Peyer's patch (tissue), 4 donors: ENCODE measurements at places on chromosomes 12 and 14. TPM values are rescaled to one million over a fixed set of nuclear protein-coding genes. Genes with fewer than 3 reads are reported as not detected.

Gene DPY19L2
- 0.35 TPM for total RNA-seq

Gene CDKN3
- 3.6 TPM for total RNA-seq

Gene KDM2B
- total RNA-seq = 10.0 TPM

Gene TIGAR
- total RNA-seq = 2.6 TPM

Gene TUNAR
- not detected for total RNA-seq

Gene RNU6-8
- not detected for total RNA-seq

Gene ATF7IP
- total RNA-seq = 46.2 TPM

Gene CPNE8
- 9.4 TPM for total RNA-seq

DNA sequence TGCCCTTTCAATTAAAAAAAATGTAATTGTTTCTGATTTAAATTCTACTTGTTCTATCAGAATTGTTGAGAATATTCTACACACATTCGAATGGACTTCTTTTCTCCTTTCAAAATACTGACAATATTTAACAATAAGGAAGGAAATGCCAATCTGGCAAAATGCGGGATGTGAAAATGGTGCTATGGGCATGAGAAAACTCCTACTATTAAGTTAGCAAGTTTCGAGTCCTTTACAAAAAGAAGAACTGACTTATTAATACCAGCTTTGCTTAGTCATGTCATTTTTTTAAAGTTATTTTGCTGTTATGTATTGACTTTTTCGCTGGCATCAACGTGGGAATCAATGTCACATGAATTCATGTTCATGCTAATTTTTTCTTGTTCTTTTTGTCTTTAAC is 31.7 kb upstream of the ARL1 start:
- DNase-seq = no peak

- DNase-seq = no peak
Measured at GRCh38 chr14:39315859-39316444, 82.2 kb downstream of the MIA2 start.

DNA sequence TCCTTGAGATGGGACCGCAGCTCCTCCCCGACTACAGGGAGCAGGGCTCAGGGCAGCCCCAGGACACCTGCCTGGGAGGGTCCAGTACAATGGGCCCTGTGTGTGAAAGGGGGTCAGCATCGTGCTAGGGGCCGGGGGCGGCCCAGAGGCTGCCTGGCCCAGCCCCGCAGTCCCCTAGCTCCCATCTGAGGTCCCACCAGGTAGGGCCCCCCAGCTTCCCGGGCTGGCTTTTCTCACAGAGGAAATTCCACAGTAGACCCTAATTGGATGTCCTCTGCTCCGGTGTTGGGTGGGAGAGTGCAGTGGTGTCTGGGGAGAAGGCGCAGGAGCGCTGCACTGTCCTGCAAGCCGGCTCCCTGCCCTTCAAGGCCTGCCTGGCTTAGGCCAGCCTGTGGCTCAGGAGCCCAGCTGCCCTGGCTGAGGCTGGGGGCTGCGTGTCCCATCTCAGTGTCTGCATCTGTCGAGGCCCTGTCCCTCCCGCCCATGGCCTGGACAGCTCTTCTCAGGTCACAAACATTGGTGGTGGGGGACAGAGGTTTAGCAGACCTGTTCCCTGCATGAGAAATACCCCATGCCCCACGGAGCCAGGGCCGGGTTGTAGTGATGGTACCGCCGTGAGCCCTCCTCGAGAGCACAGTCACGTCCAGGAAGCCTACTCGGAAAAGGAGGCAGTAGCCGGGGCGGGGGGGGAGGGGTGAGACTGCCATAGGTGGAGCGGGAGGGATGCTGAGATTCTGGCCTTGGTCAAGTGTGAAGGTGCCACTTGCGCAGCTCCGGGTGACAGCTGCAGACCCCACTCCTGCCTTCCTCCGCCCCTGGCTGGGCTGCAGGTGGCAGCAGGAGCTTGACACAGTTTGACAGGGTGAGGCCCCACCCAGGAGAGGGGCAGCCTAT is 11.6 kb downstream of the HIP1R start:
- no peak for DNase-seq

GRCh38 chr12:31702047-31702446 is 26.8 kb downstream of the AMN1 start:
- DNase-seq = no peak

GRCh38 chr12:54379398-54380201 is 4.9 kb downstream of the ZNF385A start:
- peak; percentile 89 for DNase-seq

GRCh38 chr14:101254805-101255764 is 306.2 kb upstream of the DIO3 start:
- DNase-seq = peak; percentile 43

GRCh38 chr14:94355191-94355794 is 32.2 kb upstream of the SERPINA6 start:
- peak; percentile 62 for DNase-seq

DNA sequence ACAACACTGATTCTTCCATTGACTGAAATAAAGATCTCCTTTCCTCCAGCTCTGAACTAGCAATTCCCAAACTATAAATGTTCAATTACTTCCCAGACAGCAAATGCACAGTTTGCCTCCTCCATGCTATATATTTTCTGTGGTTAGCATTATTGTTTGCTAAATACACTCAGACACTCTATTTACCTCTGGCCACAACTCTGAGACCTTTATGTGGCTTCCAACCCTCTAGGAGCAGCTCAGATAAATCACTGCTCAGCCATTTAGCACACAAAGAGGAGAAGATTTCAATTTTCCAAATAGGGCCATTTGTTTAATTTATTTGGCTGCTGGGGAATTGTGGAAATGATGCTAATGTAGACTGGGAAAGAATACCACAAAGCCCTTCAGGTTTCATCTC is 202.0 kb downstream of the SPTSSA start:
- DNase-seq = no peak

GRCh38 chr14:59175404-59175803 is 13.1 kb upstream of the DAAM1 start:
- DNase-seq = peak; percentile 50

DNA sequence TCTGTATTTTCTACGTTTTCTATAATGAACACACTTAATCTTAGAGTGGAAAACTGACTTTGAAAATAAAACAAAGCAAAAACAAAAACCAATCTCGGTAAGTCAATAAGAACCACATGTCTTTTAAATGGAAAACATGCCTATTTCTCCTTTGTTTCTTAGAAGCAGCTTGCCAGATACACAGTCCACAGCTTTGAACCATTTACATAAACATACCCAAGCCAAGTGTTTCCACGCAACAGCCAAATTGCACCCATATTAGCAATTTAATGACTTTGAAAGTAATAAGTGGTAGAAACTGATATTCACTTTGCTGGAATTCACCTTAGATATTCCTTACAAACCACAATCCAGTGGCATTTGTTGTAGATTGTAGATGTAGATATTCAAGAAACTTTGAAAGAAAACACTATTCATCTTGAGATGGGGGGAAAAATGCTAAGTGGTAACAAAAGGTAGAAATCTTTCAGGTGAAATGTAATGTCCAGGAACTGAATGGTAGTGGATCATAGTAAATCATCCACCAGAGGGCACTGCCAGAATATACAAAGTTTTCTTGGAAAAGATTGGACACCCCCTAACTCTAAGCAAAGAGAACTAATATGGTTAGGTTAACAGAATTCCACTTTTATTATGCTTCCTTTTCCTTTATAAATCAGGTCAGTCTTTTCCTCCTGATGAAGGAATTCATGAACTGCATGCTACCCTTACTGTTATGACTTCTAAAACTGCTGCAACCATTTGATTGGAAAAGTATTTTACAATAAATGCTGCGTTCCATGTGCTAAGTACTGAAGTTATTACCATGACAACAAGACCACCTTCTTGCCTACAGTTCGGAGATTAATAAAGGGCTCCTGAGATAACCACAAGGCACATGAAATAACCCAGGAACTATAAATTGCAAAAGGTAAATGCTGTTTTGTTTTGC is 69.8 kb downstream of the RERG start:
- DNase-seq = no peak

DNA sequence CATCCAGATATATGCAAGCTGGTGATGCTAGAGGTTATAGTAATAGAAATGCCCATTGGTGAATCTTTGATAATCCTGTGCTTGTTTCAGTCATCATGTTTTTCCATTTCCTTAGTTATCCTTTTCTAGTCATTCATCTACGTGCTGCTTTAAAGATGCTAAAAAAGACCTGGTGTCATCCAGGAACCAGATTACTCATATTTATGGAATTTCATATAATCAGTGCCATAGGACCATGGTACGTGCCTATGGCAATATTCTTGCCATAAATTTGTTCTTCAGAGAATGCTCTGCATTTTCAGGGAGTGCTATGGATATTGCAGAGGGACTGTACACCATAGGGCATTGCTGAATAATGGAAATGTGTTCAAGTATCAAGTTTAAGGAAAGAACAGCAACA is 267.3 kb downstream of the AKAP6 start:
- no peak for DNase-seq
